ENCODE measurements at places on chromosomes 12 and 14.

DNA sequence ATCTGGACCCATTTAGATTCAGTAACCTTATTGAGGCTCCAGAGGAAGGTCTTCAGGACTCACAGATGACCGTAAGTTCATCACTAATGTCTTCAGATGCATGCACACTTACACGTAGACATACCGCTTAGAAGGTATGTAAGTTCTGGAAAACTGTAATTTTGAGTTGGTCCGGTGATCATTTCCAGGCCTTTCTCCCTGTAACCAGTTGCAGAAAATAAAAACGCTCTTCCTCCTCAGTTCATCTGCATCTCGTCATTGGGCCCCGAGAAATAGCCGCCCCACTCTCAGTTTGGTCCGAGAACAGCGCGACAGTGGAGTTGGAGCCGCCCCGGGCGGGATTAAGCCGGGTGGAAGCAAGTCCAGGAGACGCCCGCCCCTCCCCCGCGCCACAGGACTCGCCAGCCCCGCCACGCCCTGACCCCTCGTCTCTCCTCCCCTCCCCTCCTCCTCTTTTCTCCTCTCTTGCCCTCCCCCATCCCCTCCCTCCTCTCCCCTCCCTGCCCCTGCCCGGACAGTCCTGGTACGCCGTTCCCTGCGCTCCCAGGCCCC is 83.7 kb downstream of the TNFAIP2 start:
- DNase-seq: no peak

DNA sequence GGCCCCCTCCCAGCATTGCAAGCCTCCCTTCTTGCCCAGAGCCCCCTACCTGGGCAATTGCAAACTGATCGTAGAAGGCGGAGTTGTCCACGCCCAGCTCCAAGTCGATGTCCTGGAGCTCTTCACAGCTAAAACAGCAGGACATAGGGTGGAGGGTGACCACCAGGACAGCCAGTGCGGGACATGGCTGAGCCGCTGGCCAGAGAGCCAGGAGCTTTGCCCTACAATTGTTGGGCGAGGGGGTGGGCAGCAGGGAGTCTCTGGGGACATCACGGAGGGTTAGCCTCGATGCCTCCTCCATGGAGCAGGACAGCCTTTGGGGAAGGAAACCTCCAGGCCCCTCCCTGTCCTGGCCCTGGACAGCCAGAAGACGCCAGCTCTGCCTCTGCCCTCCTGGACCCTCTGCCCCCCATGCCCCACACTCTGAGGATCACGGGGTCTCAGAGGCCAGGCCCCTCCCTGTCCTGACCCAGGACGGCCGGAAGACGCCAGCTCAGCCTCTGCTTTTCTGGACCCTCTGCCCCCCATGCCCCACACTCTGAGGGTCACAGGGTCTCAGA is 9.4 kb downstream of the TMEM179 start:
- DNase-seq: no peak

DNA sequence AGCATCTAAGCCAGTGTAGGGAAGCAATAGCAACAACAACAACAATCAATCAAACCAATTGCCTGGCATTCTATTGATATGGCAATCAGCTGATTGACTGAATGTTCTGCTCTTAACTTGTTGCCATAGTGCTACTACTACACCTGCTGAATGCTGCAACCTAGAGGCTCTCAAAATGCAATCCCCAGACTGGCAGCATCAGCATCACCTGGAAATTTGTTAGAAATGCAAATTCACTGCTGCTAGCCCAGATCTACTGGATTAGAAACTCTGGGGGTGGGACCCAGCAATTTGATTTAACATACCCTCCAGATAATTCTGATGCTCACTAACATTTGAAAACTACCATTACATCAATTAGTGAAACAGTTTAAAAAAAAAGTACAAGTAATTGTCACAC is 363.6 kb downstream of the SNAPC1 start:
- no peak for DNase-seq

GRCh38 chr14:57692671-57693070 is 173.2 kb downstream of the SLC35F4 start:
- DNase-seq: no peak

DNA sequence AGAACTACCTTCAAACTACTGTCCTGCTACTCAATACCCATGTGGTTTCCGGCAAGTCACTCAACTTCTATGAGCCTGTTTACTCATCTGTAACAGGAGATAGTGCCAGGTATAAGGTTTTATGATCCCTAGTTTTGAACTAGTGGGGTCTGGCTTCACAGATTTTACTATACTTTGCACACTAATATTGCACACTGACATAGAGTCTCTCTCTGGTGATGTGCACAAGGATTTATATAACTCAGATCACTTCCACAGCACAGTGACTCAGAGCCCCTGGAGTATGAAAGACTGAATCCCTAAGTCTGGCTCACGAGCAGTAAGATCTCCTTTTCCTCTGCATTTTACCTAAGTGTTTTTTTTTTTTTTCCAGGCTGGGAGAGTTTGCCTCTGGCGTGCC is 69.7 kb upstream of the SLC38A2 start:
- DNase-seq: no peak

DNA sequence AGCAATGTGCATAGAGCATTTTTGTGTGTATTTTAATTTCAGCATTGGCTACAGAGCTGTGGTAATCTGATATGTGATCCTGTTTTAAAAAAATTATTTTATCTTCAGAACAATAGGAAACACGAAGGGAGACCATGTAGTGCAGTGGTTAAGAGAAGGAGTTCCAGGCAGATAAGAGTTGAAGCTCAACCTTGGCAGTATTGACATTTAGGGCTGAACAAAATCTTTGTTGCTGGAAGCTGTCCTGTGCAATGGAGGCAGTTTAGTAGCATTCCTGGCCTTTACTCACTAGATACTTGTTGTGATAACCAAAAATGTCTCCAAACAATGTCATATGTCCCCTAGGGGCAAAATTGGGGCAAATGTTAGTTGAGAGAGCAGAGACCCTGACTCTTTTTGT is 59.2 kb downstream of the CHST11 start:
- DNase-seq: no peak

- DNase-seq: no peak
These were observed 9.3 kb upstream of the HDAC7 start for GRCh38 chr12:47828976-47829482.

- peak; percentile 25 for DNase-seq
These were observed 83.5 kb downstream of the SLC25A47 start for GRCh38 chr14:100406505-100407131.

DNA sequence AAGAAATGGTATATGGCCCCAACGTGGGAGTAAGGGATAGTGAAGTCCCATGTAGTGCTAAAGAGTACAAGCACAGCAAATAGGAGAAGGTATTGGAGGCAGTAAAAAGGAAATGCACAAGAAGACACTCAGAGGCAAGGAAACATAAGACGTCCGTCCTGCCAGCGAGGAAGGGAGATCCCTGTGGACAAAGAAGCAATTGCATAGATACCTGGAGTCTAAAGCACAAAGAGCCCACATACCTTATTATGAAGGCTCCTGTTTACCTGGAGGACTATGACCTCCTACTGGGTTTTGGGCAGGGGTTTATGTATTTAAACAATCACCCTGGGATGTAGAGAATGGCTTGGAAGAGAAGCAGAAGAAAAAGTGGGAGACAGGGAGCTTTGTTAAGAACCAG is 341.2 kb upstream of the DCN start:
- no peak for DNase-seq

- no peak for DNase-seq
These were observed 105.1 kb downstream of the AKAP6 start for GRCh38 chr14:32434180-32434579.

DNA sequence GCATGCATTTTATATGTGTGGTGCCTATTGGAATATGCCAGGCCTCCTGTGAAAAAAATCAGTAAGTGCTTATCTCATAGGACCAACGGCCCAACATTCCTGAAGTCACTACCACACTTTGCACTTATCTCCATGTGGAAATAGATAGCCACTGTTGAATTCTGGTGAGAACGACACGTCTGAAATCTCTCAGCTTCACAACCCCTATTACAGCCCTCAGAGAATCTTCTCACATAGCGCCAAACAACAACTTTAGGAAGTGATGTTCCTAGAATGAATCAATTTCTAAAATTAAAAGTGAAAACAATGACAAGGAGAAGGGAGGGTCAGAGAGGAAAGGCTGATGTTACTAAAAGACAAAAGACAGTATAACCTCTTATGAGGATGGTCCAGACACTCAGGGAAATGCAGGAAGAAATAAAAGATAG is 270.8 kb upstream of the BTG1 start:
- DNase-seq: no peak

DNA sequence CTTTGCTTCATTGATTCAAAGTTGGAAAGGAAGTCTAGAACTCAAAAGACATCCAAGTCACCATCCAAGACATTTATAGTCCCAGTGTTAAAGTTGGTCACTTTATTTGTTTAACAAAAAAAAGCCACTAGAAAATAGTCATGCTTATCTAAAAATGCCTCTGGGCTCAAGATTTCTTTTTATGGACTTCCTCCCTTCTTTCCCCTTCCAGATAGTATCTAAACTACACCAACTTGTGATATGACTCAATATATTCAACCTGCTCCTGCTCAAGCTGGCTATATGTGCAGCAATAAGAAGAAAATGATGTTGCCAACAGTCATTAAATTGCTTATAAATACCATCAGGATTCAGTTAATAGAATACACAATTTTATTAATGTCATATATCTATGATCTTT is 1177.1 kb downstream of the FLRT2 start:
- no peak for DNase-seq

DNA sequence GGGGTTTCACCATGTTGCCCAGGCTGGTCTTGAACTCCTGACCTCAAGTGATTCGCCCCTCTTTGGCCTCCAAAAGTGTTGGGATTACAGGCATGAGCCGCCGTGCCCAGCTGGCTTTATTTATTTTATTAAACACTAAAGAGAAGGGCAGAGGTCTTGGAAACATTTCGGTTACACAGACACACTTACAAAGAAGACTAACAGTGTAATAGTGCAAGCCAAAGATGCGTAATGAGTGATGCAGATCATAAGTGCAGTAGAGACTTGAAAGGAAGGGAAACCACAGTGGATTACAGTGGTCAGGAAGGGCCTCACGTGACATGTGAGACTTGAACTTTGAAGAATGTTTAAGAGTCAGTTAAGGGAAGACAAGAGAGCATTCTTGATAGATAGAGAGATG is 33.9 kb upstream of the CDK17 start:
- peak; percentile 46 for DNase-seq

- no peak for DNase-seq
These were observed 41.4 kb downstream of the RAB35 start for GRCh38 chr12:120075034-120075616.

DNA sequence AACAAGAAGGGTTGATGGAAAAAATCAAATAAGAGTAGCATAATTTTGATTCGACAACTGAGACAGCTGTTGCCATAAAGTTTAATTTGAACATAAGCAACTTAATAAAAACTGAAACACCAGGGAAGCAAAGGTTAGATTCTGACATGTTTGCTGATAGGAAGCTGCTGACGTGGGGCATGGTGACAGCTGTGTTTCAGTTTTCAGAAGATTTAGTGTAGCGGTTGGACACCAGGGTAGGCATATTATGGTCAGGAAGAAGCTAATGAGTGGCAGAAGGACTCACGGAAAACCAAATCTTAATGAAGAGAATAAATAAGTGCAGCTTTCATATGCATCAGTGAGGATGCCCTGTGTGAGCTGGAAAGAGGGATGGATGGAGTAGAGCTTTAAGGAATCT is 336.7 kb upstream of the RPL10L start:
- no peak for DNase-seq

DNA sequence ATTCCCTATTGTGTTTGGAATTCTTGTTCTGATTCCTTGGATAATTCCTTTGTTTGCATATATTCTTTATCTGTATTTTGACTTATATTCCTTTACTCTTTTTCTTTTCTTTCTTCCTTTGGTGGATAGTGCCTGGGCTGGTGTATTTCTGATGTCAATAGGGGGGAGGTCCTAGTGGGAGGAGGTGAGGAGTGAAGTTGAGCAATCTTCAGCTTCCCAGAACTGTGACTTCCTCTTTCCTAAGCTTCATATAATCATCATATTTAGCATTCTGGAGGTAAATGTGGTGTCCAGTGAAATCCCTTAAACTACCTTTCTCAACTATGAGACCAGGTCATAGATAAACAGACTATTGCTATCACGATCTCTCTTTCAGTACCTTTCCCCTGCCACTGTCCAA is 29.6 kb upstream of the TBPL2 start:
- no peak for DNase-seq

- DNase-seq: no peak
These were observed 2.0 kb downstream of the SCYL2 start for GRCh38 chr12:100268835-100269564.

DNA sequence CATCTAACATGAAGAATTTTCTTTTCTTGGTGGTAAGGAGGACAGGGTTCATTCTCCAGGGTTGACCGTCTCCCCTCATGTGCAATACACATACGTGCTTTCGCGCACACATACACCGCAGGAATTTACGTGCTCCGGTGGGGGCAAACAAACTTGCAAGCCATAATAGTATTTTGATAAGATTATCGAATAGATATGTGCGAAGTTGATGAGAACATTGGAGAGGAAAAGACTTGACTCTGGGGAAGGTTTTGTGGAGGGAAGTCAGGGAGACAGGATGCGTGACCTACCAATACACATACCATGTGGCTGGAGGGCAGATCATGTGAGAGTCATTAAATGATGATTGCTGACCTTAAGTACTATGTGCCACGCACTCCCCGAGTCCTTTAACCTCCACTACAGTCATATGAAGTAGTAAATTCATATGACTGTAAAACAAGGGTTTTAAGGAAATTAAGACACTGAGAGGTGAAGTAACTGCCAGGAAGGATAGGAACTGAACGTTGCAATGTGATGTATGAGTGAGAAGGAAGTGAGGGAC is 921 bp downstream of the RAD51B start:
- DNase-seq: no peak

DNA sequence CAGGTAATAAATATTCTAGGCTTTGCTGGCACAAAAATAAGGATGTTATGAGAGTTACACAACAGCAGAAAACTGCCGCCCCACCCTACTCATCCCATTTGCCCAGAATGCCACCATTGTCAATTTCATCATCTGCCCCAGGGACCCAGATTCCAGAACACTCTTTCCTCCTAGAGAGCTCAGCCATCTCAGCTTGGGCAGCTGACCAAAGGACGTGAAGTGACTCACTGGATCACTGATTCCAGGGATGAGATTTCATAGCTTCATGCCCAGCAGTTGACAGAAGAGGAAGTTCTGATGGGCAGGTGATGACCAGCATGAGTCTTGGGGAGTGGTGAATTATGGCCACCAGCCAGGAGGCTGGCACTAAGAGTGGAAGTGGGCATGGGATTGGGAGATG is 450.3 kb downstream of the RMST start:
- no peak for DNase-seq

GRCh38 chr14:86884498-86884897 is 1108.5 kb downstream of the GALC start:
- no peak for DNase-seq

- no peak for DNase-seq
These were observed 80.9 kb upstream of the OTX2 start for GRCh38 chr14:56891226-56891625.

Measured in activated T-helper 1 cell treated with Interleukin-2 at 50 U/mL for 16 hours (primary cell).